ENCODE measurements at places on chromosomes 2 and 18. TPM values are rescaled to one million over a fixed set of nuclear protein-coding genes. Genes with fewer than 3 reads are reported as not detected.

- no peak for DNase-seq
Observed at GRCh38 chr2:177325554-177325953, 61.0 kb upstream of the NFE2L2 start.

DNA sequence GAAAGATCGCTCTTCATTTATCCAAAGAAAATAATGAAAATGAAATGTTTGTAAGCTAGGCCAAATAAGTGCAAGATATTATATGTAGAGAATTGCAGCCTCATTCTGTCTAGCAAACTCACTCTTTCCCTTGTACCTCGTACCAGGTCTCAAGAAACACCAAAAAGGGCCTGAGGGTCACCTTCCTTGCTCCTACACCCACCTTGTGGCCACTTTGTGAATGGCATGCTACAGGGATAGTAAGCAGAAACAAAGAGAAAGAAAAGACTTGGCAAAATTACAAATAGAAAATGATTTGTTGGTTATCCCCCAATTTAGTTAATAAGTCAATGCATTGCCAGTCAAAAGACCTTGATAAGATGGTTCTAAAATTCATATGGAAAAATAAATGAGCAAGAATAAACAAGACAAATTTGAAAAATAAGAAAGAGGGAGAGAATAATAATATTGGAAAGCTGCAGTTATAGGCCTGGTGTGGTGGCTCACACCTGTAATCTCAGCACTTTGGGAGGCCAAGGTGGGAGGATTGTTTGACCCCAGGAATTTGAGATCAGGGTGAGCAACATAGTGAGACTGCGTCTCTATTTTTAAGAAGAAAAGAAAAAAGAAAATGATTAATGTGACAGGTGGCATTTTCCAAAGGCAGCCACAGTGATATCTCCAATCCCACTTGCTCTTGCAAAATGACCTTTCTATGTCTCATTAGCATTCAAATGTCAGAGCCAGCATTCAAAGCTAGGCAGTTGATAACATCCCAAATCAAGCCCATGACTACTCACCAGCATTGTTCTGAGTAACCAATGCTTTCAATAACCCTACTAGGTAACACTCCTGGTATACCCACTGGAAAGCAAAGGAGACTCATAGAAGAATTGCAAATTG is 38.8 kb upstream of the BMP10 start:
- DNase-seq = peak; percentile 46

- no peak for DNase-seq
Observed at GRCh38 chr2:220334210-220334609, 706.8 kb downstream of the SLC4A3 start.

Gene FMNL2
- 36.3 TPM for total RNA-seq

Measured in left lung (tissue), 14 donors.